ENCODE measurements at places on chromosomes 1 and 21. TPM values are rescaled to one million over a fixed set of nuclear protein-coding genes. Genes with fewer than 3 reads are reported as not detected.

ANXA9 gene
- 2.1 TPM for polyA plus RNA-seq

RIPPLY3 gene
- polyA plus RNA-seq = 0.46 TPM

C1orf50 gene
- polyA plus RNA-seq = 1.9 TPM

FCGR3A gene
- polyA plus RNA-seq = not detected

RAVER2 gene
- 6.4 TPM for polyA plus RNA-seq

TNFRSF4 gene
- polyA plus RNA-seq = not detected

NUDT4B gene
- 1.7 TPM for polyA plus RNA-seq

GNL2 gene
- polyA plus RNA-seq = 50.1 TPM

PLPP3 gene
- polyA plus RNA-seq = 23.6 TPM

GRCh38 chr1:168755800-168756418, 26.9 kb upstream of the DPT start:
- DNase-seq = no peak

GRCh38 chr1:112298558-112298957, 97.5 kb upstream of the CTTNBP2NL start:
- peak; percentile 20 for DNase-seq

DNA sequence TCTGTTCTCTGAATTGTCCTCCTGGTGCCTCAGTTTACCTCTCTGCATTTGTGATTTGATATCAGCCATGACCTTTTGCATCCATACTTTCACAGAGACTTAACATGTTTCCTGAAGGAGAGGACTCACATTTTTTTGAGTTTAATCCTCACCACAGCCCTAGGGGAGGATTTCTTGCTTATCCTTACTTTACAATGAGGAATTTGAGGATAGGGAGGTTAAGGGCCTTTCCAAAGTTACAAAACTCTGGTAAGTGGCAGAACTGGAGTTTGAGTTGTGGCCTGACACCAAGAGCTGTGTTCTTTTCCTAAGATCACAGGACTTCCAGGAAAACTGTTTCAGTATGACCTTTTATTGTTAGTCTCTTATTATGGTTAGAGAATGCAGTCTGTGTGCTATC, 34.2 kb downstream of the TNFRSF8 start:
- no peak for DNase-seq

GRCh38 chr1:27863538-27863915, 8.8 kb upstream of the THEMIS2 start:
- DNase-seq = no peak

- DNase-seq = no peak
These were observed 16.3 kb downstream of the IER5 start for GRCh38 chr1:181104790-181105133.

DNA sequence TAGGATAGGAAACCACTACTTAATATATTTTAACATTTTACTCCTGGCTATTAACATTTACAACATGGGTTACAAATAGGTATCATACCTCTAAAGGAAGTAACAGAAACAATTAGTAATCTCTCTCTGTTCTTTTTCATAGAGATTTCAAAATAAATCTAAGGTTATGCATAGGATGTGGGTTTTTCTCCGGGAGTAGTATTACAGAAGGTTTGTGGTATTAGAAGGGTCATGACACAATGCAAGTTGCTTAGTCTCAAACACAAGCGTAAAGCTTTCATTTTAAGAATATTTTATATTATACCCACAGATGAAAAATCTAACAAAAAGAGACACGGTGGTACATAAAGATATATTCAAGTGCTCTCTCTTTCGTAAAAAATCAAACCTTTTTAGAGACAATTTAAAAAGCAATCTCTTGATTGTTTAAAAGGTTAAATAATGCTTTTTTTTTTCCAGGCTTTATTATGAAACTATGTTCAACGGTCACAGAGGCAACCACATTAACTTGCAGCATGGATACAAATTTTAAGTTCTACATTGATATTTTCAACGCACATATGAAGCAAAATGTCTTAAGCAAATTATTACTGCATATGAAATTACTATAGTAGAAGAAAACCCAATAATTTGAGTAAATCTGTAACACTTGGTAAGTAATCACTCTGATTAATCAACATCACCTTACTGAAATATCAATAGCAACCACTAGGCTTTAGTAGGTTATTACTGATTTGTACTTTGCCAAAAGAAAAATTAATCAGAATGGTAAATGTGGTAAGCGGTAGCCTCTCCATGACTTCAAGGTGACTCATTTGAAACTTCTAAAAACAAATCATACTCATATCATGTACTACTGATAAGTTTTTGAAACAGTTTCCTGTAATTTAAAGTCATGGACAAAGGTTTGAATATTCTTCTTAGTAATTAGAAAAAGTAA, 97.4 kb upstream of the GFI1 start:
- DNase-seq = no peak

DNA sequence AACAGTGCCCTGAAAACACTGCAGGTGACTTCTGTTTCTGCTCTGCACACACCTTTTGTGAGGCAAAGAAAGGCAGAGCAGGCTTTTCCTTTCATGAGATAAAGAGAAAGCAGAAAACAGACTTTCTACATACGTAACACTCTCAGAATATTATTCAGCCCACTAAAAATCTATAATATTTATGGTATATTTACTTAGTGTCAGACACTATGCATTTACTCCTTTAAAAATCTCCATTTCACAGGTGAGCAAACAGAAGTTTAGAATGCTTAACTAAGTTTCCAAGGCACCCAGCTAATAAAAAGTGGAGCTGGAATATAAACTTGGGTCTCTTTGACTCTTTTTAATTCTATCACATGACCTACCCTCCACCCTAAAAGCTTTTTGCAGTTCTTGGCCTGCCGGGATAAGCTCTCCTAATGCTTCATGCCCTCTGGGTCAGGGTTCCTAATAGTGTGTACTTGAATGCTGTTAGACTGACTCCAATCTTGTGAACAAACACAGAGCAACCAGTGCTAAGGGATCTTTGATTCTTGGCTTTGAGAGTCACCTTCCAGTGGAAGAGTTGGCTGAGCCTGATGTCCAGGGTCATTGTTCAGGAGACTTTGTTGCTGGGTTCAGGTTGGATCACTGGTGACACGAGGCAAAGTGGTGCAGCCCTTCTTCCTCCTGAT, 27.2 kb downstream of the PROK1 start:
- DNase-seq = no peak

All from A549 (cell line).